Calu3 (cell line): ENCODE measurements at places on chromosomes 16 and 17.

- no peak for DNase-seq
These were observed 153.4 kb downstream of the TMEM114 start for GRCh38 chr16:8436931-8437330.

DNA sequence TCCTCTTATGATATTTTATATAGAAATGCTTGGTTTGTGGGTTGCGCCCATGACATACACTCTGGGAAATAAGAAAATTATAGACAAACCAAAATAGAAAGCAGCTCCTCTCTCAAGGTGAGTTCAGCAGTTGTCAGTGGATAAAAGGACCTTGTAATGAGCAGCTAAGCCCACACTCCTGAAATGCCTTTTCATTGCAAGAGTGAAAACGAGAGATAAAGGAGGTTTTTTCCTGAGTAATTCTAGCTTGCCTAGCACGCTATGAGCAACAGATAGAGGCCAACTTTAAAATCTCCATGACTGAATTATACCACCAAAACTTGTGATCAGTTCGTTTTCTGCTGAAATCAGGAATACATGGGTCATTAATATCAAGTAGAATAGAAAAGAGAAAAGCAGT, 261.8 kb upstream of the CACNG5 start:
- DNase-seq = no peak

GRCh38 chr17:39636927-39637736, at the start of gene STARD3:
Gene STARD3 (plus strand): TSS chr17:39637144. CDS start chr17:39653532, 16,388 bp downstream.
- no peak for DNase-seq

DNA sequence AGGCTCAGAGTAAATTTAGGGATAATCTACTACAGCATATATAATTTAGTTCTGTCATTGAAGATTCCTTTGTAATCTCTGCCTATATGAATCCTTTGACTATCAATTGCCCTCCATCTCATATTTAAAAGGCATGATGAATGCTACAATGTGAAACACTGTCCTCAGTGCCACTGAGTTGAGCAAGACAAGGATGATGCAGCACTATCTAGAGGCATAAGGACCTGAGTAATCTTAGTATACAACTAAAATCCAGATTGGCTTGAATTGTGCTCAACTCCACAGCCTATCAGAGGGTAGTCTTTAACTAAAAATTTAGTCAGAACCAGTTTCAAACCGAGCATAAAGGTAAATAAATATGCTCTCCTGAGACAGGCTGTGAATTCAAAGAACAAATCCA, 11.6 kb upstream of the STRADA start:
- no peak for DNase-seq

DNA sequence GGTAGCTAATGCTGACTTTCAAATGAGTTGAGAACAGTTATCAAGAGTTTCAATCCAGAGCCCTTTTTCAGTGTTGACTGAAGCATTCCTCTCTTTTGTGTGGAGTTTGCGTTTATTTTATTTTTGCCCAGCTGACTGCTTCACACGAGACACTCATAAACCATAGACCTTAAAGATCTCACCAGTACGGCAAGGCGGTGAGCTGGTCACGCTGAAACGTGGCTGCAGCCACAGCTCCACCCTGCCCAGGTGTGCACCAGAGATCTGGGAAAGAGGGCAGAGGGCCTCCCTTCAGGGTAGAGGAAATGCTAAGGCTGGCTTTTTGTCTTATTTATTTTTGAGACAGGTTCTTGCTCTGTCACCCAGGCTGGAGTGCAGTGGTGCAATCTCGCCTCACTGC, 112.2 kb downstream of the AATF start:
- DNase-seq = no peak

GRCh38 chr16:69195369-69196029, 8.5 kb downstream of the SNTB2 start:
- DNase-seq = no peak

DNA sequence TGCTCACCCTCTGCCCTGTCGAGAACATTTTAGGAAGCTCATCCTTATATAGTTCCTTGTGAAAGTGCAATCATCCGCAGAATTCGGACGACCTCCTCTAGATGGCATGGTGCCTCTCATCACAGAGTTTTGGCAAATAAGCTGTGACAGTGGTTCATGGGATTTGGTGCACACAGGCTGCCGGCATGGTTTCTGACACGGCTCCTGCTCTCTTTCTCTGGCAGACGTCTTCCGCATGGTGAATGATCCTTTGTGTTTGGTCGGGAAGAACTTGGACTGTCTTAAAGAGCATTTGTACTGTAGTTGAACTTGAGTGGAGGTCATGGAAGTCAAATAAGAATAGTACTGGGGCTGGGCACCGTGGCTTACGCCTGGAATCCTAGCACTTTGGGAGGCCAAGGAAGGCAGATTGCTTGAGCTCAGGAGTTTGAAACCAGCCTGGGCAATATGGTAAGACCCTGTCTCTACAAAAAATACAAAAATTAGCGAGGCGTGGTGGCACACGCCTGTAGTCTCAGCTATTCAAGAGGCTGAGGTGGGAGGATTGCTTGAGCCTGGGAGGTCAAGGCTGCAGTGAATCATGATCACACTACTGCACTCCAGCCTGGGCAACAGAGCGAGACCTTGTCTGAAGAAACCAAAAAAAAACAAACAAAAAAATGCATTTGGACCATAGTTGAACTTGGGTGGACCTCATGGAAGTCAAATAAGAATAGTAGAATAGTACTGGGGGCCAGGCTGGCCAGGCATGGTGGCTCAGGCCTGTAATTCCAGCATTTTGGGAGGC, 34.7 kb upstream of the NAT9 start:
- no peak for DNase-seq

- DNase-seq = no peak
These were observed 1.8 kb upstream of the CBX1 start for GRCh38 chr17:48102798-48103715.

DNA sequence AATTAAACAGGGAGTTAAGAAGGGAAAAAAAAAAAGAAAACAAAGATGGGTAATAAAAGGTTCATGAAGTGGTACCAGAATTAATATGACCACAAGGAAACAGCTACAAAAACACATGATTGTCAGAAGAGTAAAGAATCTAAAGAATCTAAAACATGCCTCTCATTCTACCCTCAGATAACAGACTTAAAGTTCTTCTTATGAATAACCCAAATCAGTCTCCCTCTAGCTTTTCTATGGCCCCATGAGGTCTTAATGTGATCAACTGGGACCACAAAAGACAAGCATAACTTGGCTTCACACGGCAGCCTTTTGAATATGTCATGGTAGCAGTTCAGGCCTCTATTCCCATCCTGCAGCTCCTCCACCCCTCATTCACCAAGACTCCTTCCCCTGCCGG, 6.9 kb downstream of the MYH10 start:
- no peak for DNase-seq

DNA sequence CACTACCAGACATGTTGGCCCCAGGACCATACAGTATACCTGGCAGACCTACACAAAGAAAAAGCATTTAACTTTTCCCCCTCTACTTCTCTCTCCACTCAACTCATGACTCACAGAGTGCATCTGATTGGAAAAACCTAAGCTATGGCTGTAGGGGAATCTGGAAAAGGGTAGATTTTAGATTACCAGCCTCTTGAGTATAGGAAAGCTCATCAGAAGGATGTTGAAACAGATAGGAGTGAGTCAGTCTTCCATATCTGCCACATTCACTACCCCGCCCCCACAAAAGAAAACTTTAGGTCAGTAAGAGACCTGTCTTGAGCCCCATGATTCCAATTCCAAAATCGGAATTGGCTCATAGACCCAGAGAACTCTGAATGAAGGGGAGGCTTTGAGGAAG, 12.3 kb downstream of the KRT9 start:
- no peak for DNase-seq
